ENCODE measurements at places on chromosomes 12 and 14.

- peak; percentile 71 for DNase-seq
These were observed 2.1 kb downstream of the DDN start for GRCh38 chr12:48996794-48997718.

DNA sequence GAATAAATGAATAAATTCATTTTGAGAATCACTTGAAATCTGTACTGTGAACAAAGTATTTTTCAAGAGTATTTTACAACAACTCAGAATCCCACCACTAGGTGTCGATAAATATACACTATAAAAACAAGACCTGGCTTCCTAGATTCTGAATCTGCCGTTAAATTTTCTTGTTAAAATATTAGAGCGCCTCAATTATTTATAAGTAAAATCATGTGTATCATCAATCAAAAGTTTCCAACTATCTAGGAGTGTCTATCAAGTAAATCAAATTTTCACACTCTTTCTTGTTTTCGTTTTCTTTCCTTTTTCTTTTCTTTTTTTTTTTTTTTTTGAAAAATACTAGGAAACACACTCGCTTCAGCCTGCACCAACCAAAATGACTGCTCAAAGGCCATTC is 179.2 kb upstream of the DCN start:
- DNase-seq = peak; percentile 46

- no peak for DNase-seq
These were observed 3.3 kb downstream of the BRMS1L start for GRCh38 chr14:35829449-35829848.

GRCh38 chr14:62206456-62206855 is 444.2 kb downstream of the SNAPC1 start:
- no peak for DNase-seq

- no peak for DNase-seq
These were observed 64.2 kb downstream of the GALNT9 start for GRCh38 chr12:132265056-132265800.

DNA sequence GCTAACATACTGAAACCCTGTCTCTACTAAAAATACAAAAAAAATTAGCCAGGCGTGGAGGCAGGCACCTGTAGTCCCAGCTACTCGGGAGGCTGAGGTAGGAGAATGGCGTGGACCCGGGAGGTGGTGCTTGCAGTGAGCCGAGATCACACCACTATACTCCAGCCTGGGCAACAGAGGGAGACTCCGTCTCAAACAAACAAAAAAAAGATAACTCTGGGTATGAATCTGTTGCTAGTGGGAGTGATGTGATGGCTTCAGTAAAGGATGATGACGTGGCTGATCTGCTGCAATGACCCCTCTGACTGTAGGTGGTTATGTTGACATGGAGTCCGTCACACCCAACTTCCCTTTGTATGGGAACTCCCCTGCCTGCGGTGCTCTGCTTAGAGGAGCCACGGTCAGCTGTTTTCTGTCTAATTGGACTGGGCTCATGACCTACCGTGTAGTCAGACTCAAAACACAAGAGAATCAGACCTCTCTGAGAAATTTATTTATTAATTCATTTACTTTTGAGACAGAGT is 59.1 kb upstream of the MED13L start:
- no peak for DNase-seq

GRCh38 chr12:52258335-52258901 is 16.0 kb upstream of the KRT86 start:
- DNase-seq = no peak

GRCh38 chr12:39814626-39815025 is 195.0 kb upstream of the ABCD2 start:
- no peak for DNase-seq

GRCh38 chr12:101591781-101592180 is 3.0 kb upstream of the MYBPC1 start:
- DNase-seq = no peak

DNA sequence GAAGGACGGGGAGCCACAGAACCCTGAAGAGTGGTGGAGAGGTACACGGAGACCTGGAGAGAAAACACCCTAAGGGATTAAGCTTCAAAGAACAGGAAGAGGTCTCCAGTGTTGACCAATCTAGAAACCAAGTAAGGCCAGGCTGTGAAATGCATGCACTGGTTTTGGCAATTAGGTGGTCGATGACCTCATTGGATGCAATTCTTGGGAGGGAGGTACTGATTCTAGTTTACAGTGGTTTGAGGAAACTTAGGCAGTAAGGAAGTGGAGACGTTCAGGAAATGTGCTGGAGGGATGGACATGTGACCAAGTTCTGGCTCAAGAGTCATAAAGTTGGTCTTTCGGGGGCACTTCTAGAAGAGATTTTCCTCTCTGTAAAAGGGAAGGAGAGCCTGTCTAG is 91.3 kb upstream of the CEP83 start:
- DNase-seq = no peak

GRCh38 chr12:99752740-99753139 is 105.2 kb downstream of the GARIN6 start:
- DNase-seq = no peak

DNA sequence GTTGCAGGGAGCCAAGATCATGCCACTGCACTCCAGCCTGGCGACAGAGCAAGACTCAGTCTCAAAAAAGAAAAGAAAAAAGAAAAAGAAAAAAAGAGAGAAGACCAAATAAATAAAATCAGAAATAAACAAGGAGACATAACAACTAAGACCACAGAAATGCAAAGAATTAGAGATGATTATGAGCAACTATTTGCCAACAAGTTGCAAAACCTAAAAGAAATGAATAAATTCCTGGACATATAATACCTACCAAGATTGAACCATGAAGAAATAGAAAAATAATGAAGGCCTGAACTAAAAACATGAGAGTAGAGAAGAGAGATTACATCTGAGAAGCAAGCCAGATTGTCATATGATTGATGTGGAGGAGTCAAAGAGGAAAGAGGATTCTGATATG is 17.6 kb upstream of the EPS8 start:
- DNase-seq = no peak

GRCh38 chr12:103028881-103029639 is 71.6 kb downstream of the ASCL1 start:
- DNase-seq = no peak

- no peak for DNase-seq
These were observed 20.4 kb upstream of the LIN7A start for GRCh38 chr12:80958162-80958561.

- DNase-seq = no peak
These were observed 1258.1 kb upstream of the TMEM132C start for GRCh38 chr12:127008755-127009403.

DNA sequence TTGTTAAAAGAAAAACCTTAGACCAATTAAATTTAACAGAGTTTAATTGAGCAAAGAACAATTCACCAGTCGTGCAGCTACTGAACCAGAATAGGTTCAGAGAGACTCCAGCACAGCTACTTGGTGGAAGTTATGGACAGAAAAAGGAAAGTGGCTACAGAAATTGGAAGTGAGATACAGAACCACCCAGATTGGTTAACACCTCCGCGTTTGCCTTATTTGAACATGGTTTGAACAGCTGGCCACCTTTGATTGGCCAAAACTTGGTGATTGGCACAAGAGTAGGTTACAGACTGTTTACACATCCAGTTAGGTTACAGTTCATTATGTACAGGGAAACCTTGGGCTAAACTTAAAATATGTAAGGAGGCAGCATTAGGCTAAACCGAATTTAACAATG is 54.9 kb downstream of the SRGAP1 start:
- DNase-seq = no peak

DNA sequence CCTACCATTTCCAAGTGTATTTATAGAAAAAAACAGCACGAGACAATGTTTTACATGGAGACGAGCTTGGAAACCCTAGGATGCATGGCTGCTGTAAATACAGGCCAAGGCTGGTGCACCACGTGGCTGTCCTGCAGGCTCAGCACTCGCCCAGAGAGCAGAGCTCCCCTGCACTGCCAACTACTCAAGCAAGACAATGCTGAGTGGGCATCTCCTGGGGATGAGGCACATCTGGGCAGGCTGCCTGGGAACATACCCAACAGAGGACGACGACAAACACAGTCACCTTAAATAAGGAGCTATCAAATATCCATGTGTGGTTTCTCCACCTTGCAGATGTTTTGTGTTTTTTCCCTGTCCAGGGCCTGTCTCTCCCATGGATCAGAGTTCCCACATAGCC is 128.3 kb upstream of the PRMT8 start:
- no peak for DNase-seq

DNA sequence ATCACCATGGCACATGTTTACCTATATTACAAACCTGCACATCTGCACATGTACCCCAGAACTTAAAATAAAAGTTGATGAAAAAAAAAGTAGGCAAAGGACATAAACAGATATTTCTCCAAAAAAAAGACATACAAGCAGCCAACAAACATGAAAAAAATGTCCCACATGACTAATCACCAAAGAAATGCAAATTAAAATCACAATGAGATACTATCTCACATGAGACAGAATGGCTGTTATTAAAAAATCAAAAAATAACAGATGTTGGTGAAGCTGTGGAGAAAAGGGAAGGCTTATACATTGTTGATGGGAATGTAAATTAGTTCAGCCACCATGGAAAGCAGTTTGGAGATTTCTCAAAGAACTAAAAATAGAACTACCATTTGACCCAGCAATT is 68.0 kb upstream of the FAR2 start:
- DNase-seq = no peak

DNA sequence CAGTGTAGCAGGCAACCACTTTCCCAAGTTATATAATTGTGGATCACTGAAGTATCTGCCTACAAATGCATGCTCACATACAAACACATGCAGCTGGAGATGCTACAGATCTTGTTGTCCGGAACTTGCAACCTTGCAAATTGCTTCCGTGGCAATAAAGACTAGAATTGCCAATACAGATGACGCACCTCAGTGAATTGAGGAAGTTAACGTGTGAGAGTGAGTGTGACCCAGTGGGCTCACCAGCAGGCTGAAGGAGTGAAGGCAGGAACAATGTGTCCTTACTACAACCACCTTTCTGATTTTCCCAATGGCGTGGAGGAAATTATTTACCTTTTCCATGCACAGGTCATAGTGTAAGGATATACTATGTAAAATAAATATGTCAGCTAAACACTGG is 89.4 kb upstream of the GRIP1 start:
- peak; percentile 18 for DNase-seq

GRCh38 chr12:94305130-94305957 is 154.3 kb downstream of the CEP83 start:
- no peak for DNase-seq

DNA sequence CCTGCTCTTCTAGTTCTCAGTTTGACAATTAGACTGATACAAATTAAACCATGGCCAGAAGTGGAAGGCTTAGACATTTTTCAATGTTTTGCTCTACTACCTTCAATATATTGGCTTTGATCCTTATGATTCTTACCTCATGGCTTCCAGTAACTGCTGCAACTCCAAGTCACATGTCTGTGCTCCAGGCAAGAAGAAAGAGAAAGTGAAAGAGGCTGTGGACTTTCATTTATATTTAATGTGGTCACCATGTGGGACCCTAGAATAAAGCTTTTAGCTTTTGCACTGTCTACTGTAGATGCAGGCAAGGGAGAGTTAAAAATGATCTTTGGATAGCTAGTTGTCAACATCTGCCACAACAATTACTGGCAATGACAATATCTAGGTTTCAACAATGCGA is 214.3 kb upstream of the PDE3A start:
- DNase-seq = no peak

DNA sequence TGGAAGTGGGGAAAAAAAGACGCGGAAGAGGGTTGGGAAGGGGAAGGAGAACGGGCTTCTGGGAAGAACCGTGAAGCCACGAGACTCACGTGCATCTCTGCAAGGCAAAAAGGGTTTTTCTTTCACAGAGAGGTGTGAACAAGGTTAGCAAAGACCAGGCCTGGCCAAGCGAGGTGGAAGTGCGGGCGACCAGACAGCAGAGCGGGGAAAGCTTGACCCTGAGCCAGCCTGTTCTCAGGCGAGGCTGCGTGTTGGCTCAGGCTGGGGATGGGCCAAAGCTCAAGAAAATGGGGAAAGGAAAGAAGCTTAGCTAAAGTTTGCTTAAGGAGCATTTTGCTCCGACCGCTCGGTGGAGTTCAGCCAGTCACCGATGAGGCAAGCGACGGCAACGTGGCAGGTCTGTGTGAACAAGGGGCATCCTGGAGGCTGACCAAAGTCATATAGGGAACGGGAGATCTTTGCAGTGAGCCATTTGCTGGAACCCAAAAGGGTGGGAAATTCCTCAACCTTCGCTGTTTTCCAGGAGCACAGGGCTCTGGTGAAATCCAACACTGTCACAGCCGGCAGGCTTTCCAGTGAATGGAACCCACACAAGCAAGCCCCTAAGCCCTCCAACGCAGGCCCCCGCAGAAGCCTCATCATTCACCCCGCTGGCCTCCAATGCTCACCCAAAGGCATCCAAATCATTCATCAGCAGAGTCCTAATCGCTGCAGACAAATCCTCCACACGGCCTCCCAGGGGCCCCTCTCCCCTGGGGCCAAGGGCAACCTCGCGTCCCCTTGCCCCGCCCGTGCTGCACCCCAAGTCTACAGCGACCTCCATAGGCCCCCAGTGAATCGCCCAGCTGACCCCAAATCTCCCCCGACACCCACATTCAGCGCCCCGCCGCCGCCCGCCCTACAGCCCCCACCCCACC is 754 bp downstream of the ZNF605 start:
- DNase-seq = peak; percentile 5

DNA sequence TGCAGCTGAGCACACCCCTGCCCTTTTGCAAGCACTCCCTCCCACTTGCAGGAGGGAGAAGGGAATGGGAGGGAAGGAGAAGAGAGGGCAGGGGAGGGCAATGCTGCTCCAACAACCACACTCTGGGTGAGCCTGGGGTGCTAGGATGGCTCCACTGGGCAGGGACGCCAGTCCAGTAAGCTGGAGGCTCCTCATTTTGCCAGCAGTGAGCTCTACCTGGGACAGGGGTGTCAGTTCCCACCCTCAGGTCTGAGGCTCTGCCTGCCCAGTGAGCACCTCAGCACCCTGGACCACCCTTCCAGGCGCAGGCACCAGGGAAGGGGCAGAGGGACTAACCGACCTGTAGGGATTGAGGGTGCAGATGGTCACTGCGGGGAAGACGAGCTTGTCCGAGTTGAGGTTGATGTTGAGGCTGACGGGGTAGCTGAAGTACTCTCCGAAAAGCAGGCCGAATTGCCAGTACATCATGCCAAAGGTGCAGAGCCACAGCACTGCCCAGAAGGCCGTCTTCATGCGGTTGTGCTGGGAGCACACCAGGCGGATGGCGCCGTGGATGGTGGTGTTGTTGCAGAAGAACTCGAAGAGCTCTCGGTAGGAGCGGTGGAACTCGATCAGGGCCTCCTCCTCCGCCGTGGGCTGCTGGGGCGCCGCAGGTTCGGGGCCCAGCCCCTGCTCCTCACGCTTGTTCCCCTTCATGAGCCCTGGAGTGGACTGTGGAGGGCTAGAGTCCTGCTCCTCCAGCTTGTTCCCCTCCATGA is 1.2 kb downstream of the SCNN1A start:
- DNase-seq = no peak

GRCh38 chr14:54472315-54472714 is 16.5 kb downstream of the GMFB start:
- DNase-seq = no peak

GRCh38 chr12:61291647-61292046 is 968.6 kb upstream of the USP15 start:
- no peak for DNase-seq

DNA sequence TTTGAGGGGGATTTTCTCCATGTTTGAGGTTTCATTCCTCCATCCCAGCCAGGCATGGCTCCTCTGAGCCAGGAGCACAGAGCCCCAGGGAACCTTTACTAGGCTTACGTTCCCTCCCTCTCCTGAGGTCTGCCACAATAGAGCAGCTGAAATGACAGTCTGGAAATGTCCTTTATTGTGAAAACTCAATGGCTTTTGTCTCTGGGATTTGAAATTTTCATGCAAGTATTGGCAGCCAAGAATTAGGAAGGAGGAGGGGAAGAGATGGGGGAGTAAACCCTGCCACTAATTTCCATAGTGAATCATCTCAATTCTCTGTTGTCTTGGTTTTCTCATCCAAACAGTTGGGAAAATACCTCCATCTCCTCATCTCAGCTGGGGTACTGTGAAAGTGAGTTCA is 2.6 kb upstream of the PLEKHG3 start:
- no peak for DNase-seq

All from OCI-LY7 (cell line).